ENCODE measurements at places on chromosomes 7 and 10. TPM values are rescaled to one million over a fixed set of nuclear protein-coding genes. Genes with fewer than 3 reads are reported as not detected.

The CRHR2 gene
- not detected for total RNA-seq

The CYP17A1 gene
- not detected for total RNA-seq

The DLX6 gene
- not detected for total RNA-seq

The ITIH5 gene
- total RNA-seq = 0.33 TPM

The ELFN1 gene
- total RNA-seq = 0.77 TPM

The KLLN gene
- 0.17 TPM for total RNA-seq

The STEAP1B gene
- 2.9 TPM for total RNA-seq

The USP6NL gene
- 14.3 TPM for total RNA-seq

The OR2A7 gene
- not detected for total RNA-seq

The IKZF1 gene
- 0.17 TPM for total RNA-seq

The SPDYE8 gene
- not detected for total RNA-seq

The SMKR1 gene
- total RNA-seq = 0.34 TPM

The SPDYE11 gene
- total RNA-seq = not detected

The DPP6 gene
- total RNA-seq = not detected

The NACAD gene
- total RNA-seq = 0.43 TPM

The GJD4 gene
- total RNA-seq = not detected

The CFAP43 gene
- total RNA-seq = 0.17 TPM

The MCM10 gene
- total RNA-seq = 2.0 TPM

The TLX1 gene
- total RNA-seq = not detected

The AKR1B15 gene
- total RNA-seq = not detected

The CCDC71L gene
- 71.6 TPM for total RNA-seq

The PPP1R17 gene
- not detected for total RNA-seq

The SLC16A9 gene
- not detected for total RNA-seq

The XRCC2 gene
- total RNA-seq = 1.4 TPM

The SLC26A3 gene
- total RNA-seq = not detected

The LRRC4 gene
- 1.4 TPM for total RNA-seq

The PVRIG gene
- total RNA-seq = not detected

The NUTM2B gene
- 0.33 TPM for total RNA-seq

The WEE2 gene
- total RNA-seq = 0.11 TPM

The GFRA1 gene
- total RNA-seq = 5.1 TPM

The ADAM12 gene
- 0.54 TPM for total RNA-seq

The SLC13A1 gene
- not detected for total RNA-seq

The IFRD1 gene
- total RNA-seq = 41.8 TPM

The SSC4D gene
- total RNA-seq = 0.09 TPM

The CC2D2B gene
- total RNA-seq = 0.17 TPM

The C10orf143 gene
- total RNA-seq = 0.69 TPM

The SHH gene
- total RNA-seq = under 0.01 TPM

The HOXA6 gene
- 1.8 TPM for total RNA-seq

The UCN3 gene
- total RNA-seq = not detected

The ARMS2 gene
- not detected for total RNA-seq

The ABCC2 gene
- 0.43 TPM for total RNA-seq

The PLAU gene
- 1.2 TPM for total RNA-seq

The RAB19 gene
- total RNA-seq = 0.17 TPM

The TRIM73 gene
- total RNA-seq = 2.0 TPM

The OR6B1 gene
- not detected for total RNA-seq

The TEX36 gene
- not detected for total RNA-seq
